ENCODE measurements at places on chromosomes 11 and 22. TPM values are rescaled to one million over a fixed set of nuclear protein-coding genes. Genes with fewer than 3 reads are reported as not detected.

PRSS23 gene
- total RNA-seq = 0.95 TPM

GRK3 gene
- 2.8 TPM for total RNA-seq

PRR33 gene
- not detected for total RNA-seq

GRM5 gene
- total RNA-seq = not detected

HTR3A gene
- total RNA-seq = not detected

PRODH gene
- not detected for total RNA-seq

DNA sequence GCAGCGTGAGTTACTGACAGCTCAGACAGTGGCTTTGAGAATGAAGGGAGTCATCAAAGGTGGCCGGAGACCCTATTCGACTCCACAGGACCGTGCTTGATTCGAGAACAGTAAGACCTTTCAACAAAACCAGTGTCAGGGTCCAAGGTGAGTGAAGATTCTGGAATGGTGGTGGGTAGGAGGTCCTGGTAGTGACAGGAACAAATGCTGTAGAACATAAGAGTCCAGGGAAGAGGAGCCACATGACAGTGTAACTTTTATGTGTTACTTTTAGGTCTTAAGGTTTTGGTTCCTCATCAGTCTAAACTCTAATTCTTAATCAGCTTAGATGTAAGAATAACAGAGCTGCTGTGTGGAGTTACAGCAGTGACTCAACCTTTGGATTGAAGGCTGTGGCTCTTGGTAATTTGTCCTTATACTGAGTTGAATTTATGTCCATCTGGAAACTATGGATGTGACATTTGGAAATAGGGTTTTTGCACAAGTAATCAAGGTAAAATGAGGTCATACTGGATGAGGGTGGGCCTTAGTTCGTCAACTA, 1.8 kb downstream of the TBC1D22A start:
- H3K4me3 ChIP-seq = peak overlapping the region; percentile 71
- H3K36me3 ChIP-seq = no peaks in the 10 kb centered on the region
- no peaks in the 10 kb centered on the region for H3K27me3 ChIP-seq
- peak overlapping the region; percentile 100 for H3K27ac ChIP-seq
- DNase-seq = no peak

- no peak for DNase-seq
- H3K27me3 ChIP-seq = no peaks in the 10 kb centered on the region
- no peaks in the 10 kb centered on the region for H3K4me1 ChIP-seq
- H3K36me3 ChIP-seq = no peaks in the 10 kb centered on the region
- H3K27ac ChIP-seq = no peak overlapping the region
Measured at GRCh38 chr11:28835790-28836189, 727.6 kb downstream of the METTL15 start.

DNA sequence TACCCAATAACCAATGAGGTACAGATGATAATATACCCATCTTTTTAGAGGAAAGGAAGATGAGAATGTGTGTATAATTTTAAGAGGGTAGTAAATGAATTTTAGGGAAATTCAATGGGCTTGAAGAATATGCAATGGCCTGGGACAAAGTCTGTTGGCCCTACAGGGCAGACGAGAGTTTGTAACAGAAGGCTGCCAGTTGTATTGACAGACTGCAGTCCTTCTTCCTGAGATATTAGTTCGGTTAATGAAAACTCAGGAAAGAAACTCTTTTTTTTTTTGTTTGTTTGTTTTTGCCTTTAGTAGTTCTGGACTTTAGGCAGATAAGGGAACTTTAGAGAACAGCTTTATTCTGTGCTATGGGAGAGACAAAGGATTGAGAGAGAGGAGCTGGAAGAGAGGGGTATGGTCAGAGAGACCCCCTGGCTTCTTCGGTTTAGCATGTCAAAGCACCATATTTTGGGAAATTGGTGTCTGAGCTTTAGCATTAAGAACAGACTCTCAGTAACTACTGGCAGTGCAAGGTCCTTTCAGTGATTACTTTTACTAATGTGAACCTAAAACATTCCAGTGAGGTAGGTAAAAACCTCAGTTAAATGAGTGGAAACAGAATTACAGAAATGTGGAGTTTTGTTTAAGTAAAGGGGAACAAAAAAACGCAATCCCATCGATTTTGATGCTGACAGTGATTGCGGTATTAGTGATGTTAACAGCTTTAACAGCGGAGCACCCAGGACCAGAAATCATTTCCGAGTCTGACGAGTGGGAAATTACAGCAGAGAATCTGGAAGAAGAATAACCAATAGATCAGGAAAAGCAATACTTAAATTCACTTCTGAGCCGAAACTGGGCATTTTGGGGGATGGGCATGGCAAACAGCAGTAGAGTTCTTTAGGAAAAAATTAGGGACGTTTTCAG, 644 bp upstream of the NAALAD2 start:
- H3K27ac ChIP-seq = no peak overlapping the region
- H3K4me1 ChIP-seq = peaks cover 3% of the 10 kb centered on the region
- H3K4me3 ChIP-seq = no peak overlapping the region
- DNase-seq = no peak

- no peaks in the 10 kb centered on the region for H3K36me3 ChIP-seq
- no peak for DNase-seq
- peak overlapping the region; percentile 45 for H3K4me3 ChIP-seq
- H3K27ac ChIP-seq = peak overlapping the region; percentile 54
- H3K27me3 ChIP-seq = no peaks in the 10 kb centered on the region
Measured at GRCh38 chr22:46050916-46051614, 74.1 kb upstream of the WNT7B start.

DNA sequence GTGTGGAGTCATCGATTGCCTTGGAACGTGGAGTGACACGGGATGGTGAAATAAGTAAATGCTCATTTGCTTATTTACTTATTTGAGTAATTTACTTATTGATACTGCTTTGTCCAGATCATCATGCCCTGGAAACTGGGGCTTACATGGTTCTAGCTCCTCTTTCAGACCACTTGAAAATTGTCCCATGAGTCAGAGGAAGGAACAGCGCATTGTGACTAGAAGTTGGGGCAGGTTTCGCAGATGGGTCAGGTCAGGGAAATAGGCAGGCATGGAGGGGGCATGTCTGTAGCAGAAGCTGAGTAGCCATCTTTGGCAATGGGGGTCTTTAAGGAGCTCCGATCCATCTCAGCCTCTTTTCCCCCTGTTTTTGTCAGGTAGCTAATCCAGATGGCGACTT, 104.2 kb upstream of the SORL1-AS1 start:
- H3K27ac ChIP-seq = no peak overlapping the region
- H3K4me1 ChIP-seq = peaks cover 25% of the 10 kb centered on the region
- no peak for DNase-seq
- peaks cover 17% of the 10 kb centered on the region for H3K36me3 ChIP-seq
- no peaks in the 10 kb centered on the region for H3K27me3 ChIP-seq
- no peak overlapping the region for H3K4me3 ChIP-seq

GRCh38 chr11:103682318-103683184, 353.9 kb upstream of the DDI1 start:
- no peaks in the 10 kb centered on the region for H3K36me3 ChIP-seq
- no peak overlapping the region for H3K4me3 ChIP-seq
- DNase-seq = peak; percentile 69
- H3K27ac ChIP-seq = no peak overlapping the region
- peaks cover 5% of the 10 kb centered on the region for H3K4me1 ChIP-seq

DNA sequence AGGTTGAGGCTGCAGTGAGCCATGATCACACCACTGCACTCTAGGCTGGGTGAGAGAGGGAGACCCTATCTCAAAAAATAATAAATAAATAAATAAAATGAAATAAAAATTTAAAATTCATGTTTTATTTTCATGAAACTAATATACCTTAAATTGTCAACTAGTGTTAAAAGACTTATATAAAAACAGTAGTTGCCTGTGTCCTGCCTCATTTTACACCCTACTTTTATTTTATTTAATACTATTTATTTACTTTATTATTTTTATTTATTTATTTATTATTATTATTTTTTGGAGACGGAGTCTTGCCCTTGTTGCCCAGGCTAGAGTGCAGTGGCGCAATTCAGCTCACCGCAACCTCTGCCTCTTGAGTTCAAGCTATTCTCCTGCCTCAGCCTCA, 4.8 kb upstream of the WDR74 start:
- no peak overlapping the region for H3K27ac ChIP-seq
- peaks cover 12% of the 10 kb centered on the region for H3K4me1 ChIP-seq
- no peak for DNase-seq
- no peak overlapping the region for H3K4me3 ChIP-seq
- no peaks in the 10 kb centered on the region for H3K27me3 ChIP-seq

DNA sequence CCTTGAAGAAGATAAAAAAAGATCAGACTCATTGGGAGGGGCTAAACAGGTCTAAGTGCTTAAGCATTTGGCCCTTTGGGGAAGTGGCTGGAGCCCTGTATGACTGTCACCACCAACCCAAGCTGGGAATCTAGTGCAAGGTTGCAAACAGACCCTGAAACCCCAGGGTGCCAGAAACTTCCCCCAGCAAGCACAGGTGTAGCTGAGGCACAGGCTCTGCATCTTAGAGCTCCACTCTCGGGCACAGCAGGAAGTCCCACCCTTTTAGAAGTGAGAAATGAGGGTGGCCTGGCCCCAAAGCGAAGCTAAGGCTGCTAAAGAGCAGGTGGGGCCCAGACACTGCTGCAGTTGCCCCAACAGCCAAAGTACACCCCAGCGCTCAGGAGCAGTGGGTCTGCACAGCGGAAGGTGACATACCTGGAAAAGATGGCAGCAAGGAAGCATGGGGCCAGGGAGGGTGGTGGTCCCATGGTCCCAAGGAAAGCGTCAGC, 5.8 kb upstream of the KDM2A start:
- DNase-seq = no peak
- H3K27ac ChIP-seq = peak overlapping the region; percentile 71
- no peak overlapping the region for H3K4me3 ChIP-seq
- peaks cover 6% of the 10 kb centered on the region for H3K4me1 ChIP-seq
- no peaks in the 10 kb centered on the region for H3K36me3 ChIP-seq

GRCh38 chr11:76119779-76120178, 86.5 kb downstream of the WNT11 start:
- H3K27ac ChIP-seq = no peak overlapping the region
- no peaks in the 10 kb centered on the region for H3K27me3 ChIP-seq
- no peaks in the 10 kb centered on the region for H3K36me3 ChIP-seq

- no peaks in the 10 kb centered on the region for H3K36me3 ChIP-seq
- H3K4me3 ChIP-seq = no peak overlapping the region
- peaks cover 23% of the 10 kb centered on the region for H3K27me3 ChIP-seq
Measured at GRCh38 chr11:27375370-27375769, 12.4 kb upstream of the CCDC34 start.

All from natural killer cell treated with Interleukin-12 subunit alpha and Interleukin-12 subunit beta and Interleukin-15 and Interleukin-18, amount 100 ng/mL, for 72 hours (primary cell).